ENCODE measurements at places on chromosomes 6 and 20.

GRCh38 chr6:44100088-44100550 is 27.1 kb downstream of the MRPL14 start:
- DNase-seq, result no peak

- DNase-seq, result no peak
These were observed 64.9 kb upstream of the DDR1 start for GRCh38 chr6:30819297-30819917.

DNA sequence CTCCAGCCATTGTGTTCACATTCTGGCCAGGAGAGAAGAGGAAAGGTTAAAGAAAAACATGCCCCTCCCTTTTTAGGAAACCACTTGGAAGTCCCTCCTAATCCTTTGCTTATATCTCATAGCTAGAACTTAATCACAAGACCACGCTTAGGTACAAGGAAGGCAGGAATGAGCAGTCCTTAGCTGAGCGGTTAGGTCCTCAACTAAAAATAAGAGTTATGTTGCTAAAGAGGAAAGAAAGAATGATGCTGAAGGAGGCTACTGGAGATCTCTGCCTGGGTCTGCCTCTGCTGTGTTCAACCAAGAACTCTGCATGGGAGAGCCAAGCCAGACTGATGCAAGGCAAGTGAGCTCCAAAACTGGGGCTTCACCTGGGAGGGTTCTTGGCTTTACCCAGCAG is 11.6 kb upstream of the ARFGEF2 start:
- no peak for DNase-seq

- no peak for DNase-seq
These were observed 33.9 kb downstream of the CCN2 start for GRCh38 chr6:131917318-131917717.

- no peak for DNase-seq
These were observed 66.9 kb upstream of the CDH4 start for GRCh38 chr20:61185181-61185580.

- no peak for DNase-seq
These were observed 542.3 kb upstream of the JARID2 start for GRCh38 chr6:14703586-14703985.

DNA sequence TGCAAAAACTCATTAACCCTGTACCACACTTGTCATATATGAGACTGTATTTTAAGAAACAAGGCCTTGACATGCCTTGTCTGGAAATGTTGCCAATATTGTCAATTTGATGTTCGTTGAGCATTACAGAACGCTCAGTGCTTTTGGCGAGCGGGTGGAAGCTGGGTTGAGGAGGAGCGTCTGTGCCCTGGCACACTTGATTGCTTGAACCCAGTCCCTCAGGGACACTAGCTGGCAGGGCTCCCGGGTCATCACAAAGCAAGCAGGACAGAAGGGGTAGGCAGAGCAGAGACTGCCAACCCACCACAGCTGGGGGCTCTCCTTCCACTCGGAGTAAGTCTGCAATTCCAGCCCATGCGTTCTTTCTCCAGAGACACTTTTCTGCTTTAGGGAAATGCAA is 286.3 kb downstream of the KHDC1L start:
- DNase-seq, result no peak

DNA sequence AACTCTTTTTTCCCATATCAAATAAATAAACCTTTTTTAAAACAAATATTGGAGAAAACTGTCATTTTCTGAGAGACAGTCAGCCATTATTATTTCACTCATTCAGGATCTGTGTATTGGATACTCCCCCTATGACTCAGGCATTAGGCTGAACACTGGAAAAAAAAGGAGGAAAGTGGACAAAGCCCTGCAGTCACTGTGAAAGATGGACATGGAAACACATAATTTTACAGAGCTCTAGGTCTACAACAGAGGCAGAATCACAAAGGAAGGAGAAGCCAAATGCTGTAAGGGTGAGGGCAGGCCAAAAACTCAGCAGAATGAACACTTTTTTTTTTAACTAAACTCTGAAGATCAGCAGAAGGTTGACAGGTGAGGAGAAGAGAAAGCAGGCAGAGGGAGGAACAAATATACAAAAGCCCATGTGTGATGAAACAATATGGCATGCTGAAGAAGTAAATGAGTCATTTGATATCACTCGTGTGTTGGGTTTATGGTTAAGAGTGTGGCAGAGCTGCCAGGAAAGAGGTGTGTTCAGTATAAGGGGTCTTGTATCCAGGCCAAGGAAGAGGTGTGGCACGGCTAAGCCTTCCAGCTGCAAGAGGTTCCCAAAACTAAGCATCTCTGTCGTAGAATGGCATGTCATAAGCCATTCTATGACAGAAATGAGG is 39.1 kb downstream of the EPB41L2 start:
- no peak for DNase-seq

DNA sequence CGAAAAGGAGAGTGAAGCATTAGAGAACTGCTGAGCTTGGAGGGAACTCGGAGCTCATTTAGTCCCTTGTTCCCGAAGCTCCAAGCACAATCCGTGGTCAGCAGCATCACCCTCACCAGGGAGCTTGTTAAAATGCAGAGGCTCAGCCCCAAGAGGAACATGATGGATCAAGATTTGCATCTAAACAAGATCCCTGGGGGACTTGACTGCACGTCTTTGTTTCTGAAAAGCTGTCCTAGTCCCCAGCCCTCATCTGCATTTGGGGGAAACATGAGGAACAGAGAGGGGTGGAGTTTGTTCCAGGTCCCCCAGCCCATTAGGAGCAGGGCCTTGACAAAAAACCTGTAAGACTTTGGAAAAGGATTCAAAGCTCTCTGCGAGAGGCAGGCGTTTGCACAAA is 4.1 kb upstream of the LBP start:
- no peak for DNase-seq

Measured in SW 1271 (cell line).